Calu3 (cell line): ENCODE measurements at places on chromosomes 1 and 21. TPM values are rescaled to one million over a fixed set of nuclear protein-coding genes. Genes with fewer than 3 reads are reported as not detected.

- no peaks in the 10 kb centered on the region for H3K36me3 ChIP-seq
- peak; percentile 91 for DNase-seq
- peak overlapping the region; percentile 57 for H3K4me3 ChIP-seq
- H3K4me1 ChIP-seq, result peaks cover 19% of the 10 kb centered on the region
These were observed 8.0 kb upstream of the PLXNA2 start for GRCh38 chr1:208251911-208252835.

Gene EDN2
- total RNA-seq, result 0.28 TPM in 1 of 2 replicates, not detected in the other

DNA sequence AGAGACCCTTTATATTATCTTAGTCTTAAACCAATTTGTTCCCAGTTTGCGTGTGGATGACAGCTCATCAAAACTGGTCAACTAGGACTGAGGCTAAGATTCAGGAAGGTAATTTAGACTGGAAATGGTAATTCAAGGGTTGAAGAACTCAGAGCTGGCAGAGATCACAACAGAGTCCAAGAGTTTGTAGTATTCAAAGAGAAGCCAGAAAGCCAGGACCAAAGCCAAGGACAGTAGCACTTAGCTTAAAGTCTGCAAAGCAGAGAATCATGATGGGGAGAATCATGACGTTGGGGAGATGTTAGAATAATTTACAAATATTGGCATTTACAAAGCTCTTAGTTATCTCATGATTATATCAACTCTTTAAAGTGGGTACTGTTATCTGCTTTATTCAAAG lies 32.6 kb downstream of the RNF11 start:
- no peaks in the 10 kb centered on the region for H3K36me3 ChIP-seq
- DNase-seq, result no peak
- no peaks in the 10 kb centered on the region for H3K27me3 ChIP-seq
- H3K4me1 ChIP-seq, result peaks cover 25% of the 10 kb centered on the region
- H3K4me3 ChIP-seq, result no peak overlapping the region

Gene FAM177B
- 0.59 TPM in 1 of 2 replicates, not detected in the other for total RNA-seq

Gene TTC22
- total RNA-seq, result 17.2 and 17.4 TPM in 2 replicates
